ENCODE measurements at places on chromosomes 4 and X. TPM values are rescaled to one million over a fixed set of nuclear protein-coding genes. Genes with fewer than 3 reads are reported as not detected.

DNA sequence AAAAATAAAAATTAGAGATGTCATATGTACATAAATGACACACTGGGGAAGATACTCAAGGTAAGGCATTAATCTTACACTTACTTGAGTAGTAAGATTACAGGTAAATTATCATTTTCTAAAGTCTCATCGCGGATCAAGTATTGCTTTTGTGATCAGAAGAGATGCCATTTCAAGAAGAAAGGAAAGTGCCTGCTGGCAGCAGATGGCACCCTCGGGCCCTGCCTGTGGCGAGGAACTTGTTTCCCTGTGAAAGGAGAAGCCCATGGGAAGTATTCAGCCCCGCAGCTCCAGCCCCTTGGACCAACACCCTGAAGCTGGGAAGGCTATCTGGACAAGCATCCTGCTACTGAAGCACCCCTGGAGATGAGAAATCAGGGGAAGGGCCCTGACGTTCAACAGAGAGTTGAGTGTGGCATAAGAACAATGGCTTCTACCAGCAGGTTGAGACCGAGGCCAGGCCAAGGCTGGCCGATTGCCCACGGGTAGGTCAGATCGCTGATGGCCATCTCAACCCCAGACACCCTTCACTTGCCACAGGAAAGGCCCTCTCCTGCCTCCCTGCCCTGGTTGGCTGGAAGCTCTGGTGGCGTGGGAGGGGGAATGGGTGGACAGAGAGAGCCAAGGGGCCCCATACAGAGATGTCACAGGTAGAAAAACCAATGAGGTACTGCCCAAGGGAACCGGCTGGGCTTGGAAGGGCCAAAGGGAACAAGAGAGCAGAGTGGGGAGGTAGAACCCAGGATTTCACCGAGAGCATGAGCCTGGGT lies 18.8 kb upstream of the MXD4 start:
- DNase-seq, result no peak

Gene RNF150
- polyA plus RNA-seq, result 42.4 TPM

Gene CFAP47
- not detected for polyA plus RNA-seq

DNA sequence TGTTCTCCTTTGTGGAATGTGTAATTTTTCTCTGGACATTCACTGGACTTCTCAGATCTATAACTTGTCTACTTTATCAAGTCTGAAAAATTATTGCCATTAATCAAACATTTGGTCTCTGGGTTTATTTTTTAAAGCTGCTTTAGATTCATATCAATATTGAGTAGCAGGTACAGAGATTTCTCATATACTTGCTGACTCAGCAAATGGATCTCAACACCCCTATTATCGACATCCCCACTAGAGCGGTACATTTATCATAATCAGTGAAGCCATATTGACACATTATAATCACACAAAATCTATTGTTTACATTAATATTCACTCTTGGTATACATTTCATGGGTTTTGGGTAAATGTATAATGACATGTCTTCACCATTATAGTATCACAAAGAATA lies 268.7 kb downstream of the SPOCK3 start:
- DNase-seq, result no peak

Gene RTL3
- polyA plus RNA-seq, result 0.99 TPM

Measured in hindlimb muscle (tissue), 1 donor.